ENCODE measurements at places on chromosomes 13 and 19.

GRCh38 chr13:84192125-84192524 lies 309.9 kb upstream of the SLITRK1 start:
- DNase-seq, result no peak

GRCh38 chr13:34617473-34618083 lies 324.5 kb upstream of the NBEA start:
- no peak for DNase-seq

GRCh38 chr13:44876782-44877324 lies 112.4 kb downstream of the NUFIP1 start:
- DNase-seq, result no peak

- no peak for DNase-seq
These were observed 178.9 kb downstream of the ITGBL1 start for GRCh38 chr13:101631395-101631794.

- no peak for DNase-seq
These were observed 9.4 kb downstream of the ZNF546 start for GRCh38 chr19:40006273-40006691.

GRCh38 chr13:47415048-47415447 lies 518.2 kb upstream of the HTR2A start:
- DNase-seq, result no peak

DNA sequence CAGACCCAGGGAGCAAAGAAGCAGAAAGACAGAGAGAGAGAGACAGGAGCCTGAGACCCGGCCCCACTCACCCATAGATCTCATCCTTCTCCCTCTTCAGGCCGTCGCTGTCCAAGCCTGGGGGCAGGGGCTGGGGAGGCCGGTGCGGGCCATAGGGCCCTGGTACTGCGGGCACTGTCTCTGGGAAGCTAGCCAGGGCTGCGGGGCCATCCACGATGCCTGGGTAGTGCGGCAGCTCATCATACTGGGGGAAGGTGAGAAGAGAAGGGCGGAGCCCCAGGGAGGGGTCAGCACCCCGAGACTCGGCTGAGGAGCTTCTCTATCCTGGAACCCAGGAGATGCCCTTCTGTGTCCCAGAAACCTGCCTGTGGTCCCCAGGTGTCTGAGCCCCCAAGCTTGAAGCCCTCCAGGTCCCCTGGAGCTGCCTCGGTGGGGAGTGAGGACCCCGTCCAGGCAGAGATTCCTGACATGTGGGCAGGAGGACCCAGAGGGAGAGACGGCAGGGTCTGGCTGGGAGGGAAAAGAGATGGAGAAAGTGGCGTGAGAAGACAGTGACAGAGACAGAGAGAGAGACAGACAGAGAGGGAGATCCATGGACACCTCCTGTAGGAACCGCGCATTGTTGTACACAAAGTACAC lies 2.1 kb downstream of the MEIS3 start:
- DNase-seq, result no peak

GRCh38 chr13:49625392-49626079 lies 2.8 kb upstream of the ARL11 start:
- DNase-seq, result no peak

GRCh38 chr13:76645632-76646031 lies 240.6 kb downstream of the KCTD12 start:
- DNase-seq, result no peak

DNA sequence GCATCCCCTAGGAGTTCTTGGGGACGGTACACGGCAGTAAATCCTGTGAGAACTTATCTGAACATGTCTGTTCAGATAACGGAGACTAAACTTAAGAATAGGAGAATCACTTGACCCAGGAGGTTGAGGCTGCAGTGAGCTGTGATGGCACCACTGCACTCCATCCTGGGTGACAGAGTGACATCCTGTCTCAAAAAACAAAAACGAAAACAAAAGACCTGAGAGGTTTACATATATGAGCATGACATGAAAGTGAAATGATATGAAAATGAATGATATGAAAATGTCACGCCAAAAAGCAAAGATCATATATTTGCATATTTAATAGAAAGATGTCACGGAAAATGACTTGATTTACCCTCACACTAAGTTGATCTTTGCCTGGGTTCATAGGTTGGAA lies 5.8 kb downstream of the ZNF175 start:
- no peak for DNase-seq

GRCh38 chr13:46964789-46965527 lies 68.1 kb upstream of the HTR2A start:
- DNase-seq, result no peak

- DNase-seq, result no peak
These were observed 329.6 kb downstream of the COG6 start for GRCh38 chr13:39985071-39985470.

DNA sequence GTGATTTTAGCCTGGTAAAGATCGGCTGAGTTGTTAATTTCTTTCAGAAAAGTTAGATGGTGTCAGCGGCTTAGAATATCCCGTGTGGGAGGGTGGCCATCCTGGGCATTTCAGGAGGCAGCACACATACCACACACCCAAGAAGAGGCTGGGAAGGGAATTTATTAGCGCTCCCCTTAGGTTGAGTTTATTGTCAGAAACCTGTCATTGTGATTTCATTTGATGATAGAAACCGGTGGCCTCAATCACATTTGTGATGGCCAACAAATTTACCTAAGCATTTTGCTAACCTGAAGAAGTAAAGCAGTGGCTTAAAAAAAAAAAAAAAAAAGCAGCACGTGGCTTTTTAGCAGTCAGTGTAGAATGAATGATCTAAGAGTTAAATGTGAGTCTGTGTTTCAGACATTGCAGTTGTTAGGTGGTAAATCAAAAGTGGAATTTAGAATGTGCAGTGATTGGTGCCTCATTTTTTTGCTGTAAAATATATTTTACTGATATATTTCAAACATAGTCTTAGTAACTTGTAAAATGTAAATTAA lies 2.7 kb downstream of the SIPA1L3 start:
- no peak for DNase-seq

DNA sequence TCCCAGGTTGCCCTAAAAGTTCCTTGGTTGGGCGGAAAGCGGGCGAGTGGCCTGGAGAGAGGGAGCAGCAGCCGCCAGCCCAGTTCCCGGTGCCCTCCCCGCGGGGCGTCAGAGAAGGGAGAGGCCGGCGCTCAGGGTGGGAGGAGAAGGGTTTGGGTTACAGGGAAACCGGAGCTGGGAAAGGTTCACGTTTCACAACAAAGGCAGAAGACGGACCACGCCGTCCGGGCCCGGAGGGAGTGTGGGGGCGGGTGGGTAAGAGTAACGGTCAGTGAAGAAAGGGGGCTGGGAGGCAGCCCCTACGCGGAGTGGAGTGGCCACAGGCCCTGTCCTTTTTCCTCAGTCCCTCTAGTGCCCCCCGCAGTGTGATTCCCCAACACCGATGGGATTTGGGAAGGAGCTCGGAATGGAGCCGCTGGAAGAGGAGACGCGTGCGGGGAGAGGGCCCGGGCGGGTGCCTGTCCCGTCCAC lies 1.6 kb downstream of the SIX5 start:
- peak; percentile 69 for DNase-seq

DNA sequence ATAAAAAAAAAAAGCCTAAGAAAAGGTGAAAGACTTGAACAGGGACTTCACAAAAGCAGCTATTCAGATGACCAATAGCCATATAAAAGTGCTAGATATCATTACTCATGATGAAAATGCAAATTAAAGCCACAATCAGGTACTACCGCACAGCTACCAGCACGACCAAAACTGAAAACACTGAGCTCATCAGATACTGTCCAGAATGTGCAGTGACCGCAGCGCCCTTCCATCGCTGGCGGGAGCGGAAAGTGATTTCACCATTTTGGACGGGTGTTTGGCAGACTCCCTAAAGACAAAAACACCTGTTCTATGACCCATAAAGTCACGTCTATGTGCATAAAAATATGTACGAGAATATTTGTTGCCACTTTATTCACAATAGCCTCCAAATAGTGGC lies 60.7 kb downstream of the SLC6A16 start:
- no peak for DNase-seq

- no peak for DNase-seq
These were observed 1.9 kb downstream of the ISOC2 start for GRCh38 chr19:55459551-55459949.

DNA sequence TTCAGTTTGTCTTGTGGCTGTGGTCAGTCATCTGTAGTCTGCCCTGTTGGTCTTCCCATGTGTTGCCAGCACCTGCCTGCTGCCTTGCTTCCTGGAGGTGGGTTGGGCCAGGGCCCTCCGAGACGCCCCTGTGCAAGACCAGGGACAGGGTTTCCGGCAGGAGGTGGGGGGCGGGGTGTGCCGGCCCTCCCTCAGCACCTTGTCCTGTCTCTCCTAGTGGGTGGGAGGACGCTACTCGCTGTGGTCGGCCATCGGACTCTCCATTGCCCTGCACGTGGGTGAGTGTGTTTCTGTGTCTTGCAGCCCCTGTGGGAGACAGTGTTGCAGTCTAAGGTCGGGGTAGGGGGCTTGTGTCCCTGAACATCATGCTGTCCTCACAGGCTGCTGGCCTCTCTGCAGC lies 11.2 kb upstream of the PDCD2L start:
- no peak for DNase-seq

- no peak for DNase-seq
These were observed 151.9 kb downstream of the LACC1 start for GRCh38 chr13:44031555-44031954.

DNA sequence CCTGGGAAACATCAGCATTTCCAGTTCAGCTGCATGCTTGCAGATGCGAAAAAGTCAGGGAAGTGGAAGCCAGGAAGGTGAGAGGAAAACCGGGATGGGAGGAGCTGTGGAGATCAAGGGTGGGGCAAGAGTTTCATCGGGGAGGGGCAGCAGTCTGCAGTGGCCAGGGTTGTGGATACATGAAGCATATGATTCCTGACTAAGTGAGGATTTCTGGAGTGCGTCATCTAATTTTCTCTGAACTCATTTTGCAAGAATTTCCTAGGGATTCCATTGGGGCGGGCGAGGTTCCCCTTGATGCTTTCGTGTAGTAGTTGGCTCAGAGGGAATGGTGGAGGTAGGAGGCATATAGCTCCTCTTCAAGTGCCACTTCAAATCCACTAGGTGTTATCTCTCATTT lies 344.1 kb upstream of the TMTC4 start:
- DNase-seq, result no peak

GRCh38 chr13:40986101-40986856 lies 32.8 kb downstream of the ELF1 start:
- DNase-seq, result no peak

DNA sequence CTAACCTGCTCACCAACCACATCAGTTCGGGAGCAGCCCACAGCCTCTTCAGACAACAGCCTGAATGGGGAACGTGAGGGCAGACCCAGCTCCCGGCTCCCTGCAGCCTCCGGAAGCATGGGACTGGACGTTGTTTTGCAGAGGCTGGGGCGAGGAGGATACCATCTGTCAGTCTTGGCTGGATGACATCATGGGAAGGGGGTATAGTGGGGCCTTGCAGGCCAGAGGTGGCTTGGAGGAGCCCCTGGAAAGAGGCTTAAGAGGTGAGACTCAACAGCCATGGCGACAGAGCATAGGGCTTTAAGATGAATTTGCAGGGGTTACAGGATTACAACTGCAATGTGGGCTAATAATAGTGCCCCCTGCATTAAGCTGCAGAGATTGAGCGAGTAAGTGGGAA lies 1.5 kb downstream of the FXYD3 start:
- DNase-seq, result no peak

- no peak for DNase-seq
These were observed 152.7 kb downstream of the USP12 start for GRCh38 chr13:27018882-27019281.

DNA sequence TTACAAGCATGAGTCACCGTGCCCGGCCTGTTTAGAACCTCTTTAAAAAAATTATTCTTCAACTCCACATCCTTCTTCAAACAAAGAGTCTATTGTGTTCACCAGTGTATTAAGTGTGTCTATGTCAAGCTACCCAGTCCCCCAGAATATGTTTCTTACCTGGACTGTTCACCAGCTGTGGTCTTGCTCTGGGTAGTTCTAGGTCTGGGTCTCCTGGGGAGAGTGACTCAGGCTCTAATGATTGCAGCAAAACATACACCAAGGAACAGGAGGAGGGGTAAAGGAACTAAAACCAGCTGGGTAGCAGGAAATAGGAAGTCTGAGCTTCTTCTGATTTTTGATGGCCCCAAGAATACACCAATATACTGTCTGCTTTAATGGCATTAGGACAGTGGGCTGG lies at the start of gene FPR1:
TSS of gene FPR1 (minus strand) at position 224 of the 400 bp plus-strand sequence. CDS start 4,884 bp downstream, outside the sequence.
- no peak for DNase-seq

GRCh38 chr19:2579678-2580280 lies 103.9 kb downstream of the GADD45B start:
- no peak for DNase-seq

DNA sequence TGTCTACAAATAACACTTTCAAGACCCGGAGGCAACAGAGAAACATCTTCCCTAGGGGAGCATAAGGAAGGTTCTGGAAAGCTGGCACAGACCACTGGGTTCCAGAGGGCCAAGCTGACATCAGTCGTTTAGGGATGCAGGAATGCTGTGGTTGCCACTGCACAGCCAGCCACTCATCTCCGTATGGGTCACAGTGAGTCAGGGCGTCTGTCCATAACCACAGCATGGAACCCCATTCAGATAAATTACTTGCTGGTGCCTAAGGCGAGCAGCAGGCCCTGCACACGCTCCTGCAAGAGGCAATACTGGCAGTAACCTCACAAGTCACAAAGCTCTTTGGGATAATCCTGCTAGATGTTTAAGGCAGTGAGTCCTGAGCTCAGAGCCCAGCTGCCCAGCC lies 140.9 kb upstream of the UBL3 start:
- no peak for DNase-seq

DNA sequence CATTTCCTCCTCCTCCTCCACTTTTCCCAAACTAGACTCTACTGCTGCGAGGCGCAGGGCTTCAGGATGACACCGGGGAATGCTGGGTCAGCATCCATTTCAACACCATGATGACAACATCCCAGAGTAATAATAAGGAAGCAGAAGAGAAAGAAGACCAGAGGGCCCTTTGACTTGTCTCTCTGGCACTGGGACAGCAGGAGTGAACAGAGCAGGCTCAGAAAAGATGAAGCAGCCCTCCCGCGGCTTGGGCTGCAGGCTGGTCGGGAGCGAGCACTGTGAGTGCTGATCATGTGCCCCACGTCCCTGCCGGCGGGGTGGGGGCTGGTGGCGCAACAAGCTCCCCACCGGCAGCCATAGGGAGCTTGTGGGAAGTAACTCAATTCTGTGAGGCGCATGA lies 30.5 kb downstream of the RANBP3 start:
- DNase-seq, result no peak

GRCh38 chr13:37651891-37652290 lies 53.3 kb upstream of the POSTN start:
- DNase-seq, result no peak

- no peak for DNase-seq
These were observed 508 bp downstream of the SLC15A1 start for GRCh38 chr13:98751861-98752466.

GRCh38 chr19:33821871-33822270 lies 25.2 kb downstream of the KCTD15 start:
- DNase-seq, result no peak

- DNase-seq, result no peak
These were observed 30.3 kb upstream of the RNF113B start for GRCh38 chr13:98207416-98207815.

DNA sequence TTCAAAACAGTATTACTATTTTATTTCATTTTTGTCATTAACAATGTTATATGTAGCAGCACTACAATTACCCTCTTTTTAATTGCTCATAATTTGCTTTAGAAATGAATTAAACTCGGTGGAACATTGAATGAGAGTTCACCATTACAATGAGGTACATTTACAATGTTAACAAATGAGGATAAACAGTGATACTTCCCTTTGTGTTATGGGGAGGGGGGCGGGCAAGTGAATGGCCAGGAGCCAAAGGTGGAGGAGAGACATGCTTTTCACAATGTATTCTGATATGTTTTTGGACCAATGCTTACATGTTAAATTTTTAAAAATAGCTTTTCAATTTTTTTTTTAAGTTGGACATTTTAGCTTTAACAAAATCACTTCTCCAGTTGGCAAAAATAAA lies 34.2 kb downstream of the NALCN start:
- no peak for DNase-seq

All from right renal cortex interstitium (tissue), 3 donors.